IPS DF 6.9 (cell line): ENCODE measurements at places on chromosomes 6 and 20.

DNA sequence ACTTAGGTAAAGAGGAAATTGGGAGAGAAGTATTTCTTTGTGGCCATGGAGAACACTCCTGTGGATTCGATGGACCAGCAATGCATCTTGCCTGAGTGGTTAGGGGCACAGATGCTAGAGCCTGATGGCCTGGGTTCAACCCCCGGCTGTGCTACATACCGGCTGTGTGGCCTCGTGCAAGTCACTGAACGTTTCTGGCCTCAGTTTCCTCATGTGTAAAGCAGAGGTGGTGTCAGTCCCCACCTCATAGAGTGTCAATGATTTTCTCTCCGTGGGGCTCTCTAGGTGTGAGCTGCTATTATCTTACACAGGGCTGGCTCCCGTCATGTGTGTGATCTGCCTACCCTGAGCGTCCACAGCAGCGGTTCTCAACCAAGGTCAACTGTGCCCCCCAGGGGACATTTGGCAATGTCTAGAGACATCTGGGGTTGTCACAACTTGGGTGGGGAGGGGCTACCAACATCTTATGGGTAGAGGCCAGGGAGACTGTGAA lies 50.0 kb upstream of the PTPN1 start:
- DNase-seq = no peak

DNA sequence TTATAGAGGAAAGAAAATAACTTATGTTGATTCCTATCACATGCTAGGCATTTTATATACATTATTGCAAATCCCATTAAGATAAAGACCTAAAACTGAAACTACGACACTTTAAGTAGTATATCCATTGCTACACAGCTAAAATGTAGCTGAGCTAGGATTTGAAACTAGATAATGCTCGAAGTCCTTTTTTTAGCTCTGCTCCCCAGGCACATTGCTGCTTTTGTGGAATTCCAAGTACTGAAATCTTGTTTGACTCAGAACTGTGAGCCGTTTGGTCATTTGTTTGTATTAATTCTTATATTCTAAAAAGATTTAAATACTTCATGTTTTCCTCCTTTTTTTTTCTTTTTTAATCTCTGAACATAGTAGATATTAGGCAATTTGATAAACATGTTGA lies 644.8 kb downstream of the HACE1 start:
- no peak for DNase-seq

- DNase-seq = no peak
Observed at GRCh38 chr20:55417836-55418235, 587.5 kb downstream of the CBLN4 start.

DNA sequence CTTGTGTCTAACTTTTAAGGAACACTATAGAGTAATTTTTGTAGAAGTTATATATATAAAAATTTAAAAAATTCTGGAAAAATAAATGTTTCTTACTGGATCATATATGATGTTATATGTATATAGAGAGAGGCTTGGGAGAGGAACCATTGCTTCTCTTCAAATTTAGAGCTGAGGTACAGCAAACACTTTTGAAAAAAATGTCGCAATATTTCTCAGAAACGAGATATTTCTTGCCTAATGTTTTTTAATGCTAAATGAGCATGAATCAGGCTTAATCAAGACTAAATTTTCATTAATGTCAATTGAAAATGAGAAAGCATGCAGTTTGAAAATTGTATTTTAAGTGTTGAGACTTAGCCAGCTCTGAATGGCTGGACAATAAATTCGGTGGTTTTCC lies 2.6 kb downstream of the PKIB start:
- DNase-seq = no peak

- DNase-seq = no peak
Observed at GRCh38 chr6:149969635-149970034, 5.9 kb downstream of the ULBP1 start.

DNA sequence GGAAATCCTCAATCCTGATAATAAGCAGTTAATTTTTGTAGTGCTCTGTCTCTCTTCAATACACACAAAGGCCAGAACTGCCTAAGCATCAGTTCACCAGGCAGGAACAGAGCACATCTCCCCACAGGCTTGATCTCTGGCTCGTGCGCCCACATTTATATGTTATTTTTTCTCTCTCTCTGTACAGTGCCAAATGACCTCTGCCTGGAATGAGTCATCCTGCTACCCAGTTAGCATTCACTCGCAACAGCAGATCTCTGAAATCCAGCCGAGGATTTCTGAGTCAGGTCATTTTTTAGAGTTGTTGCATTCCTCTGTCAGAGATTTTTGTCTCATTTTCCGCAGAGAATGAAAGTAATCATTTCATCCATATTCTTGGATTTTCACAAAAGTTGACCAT lies 107.1 kb downstream of the COL12A1 start:
- no peak for DNase-seq
